ENCODE measurements at places on chromosomes 5 and 9.

- no peak for DNase-seq
Measured at GRCh38 chr9:86020731-86021130, 78.6 kb downstream of the GOLM1 start.

GRCh38 chr5:151648988-151649387 is 37.7 kb downstream of the SPARC start:
- no peak for DNase-seq

DNA sequence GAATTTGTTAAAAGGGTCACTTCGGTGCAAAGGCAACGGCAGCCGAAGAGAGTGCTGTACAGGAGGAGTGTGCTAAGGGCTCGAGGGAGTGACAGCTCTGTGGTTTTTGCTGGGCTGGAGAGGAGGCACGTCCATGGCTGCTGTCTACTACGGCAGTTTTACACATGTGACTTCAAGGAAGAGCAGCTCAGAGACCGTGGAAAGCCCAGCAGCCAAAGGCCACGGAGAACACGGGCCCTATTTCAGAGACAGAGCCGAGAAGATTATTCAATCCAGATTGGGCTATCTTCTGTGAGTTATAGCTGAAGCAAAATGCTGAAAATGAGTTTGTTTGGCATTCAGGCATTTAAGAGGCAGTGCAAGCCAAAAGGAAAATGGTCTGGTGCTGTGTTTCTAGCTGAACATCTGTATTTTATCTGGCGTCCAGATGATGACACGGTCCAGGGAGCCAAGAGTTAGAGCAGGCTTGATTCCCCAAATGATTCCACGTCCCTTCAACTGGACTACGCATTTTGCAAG is 96.4 kb downstream of the RFK start:
- DNase-seq: no peak

DNA sequence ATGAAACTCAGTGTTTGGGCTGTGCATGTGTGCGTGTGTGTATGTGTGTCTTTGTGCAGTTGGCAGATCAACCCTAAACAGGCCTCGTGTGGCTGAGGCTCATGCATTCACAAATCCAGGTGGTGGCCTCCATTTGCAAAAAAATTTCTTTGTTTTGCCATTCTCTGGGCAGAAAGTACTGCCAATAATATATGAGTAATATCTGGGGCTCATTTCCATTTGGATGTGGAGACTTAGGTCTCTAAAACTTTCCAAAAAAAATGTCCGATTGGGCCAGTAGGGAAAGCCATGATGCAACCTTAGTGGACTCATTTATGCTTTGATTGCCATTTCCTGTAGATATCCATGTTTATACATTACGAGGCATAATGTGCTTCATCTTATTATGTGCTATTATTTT is 77.9 kb upstream of the RPS23 start:
- no peak for DNase-seq

DNA sequence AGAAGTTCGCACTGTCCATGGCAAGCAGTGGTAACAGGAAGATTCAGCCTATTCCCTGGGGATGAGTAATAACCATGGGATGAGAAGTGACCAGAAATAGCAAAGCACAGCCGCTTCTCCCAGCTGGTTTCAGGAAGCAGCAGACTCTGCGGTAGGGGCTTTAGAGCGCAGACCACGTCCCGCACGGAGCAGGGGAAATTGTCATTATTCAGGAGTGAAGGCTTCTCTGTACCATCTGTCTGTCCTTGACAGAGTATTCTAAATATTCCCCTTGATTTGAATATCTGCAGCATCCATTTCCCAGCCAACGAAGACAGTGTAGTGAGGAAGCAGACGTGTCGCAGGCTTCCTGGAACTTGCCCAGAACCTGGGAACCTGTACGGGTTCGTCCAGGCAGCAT is 159.6 kb downstream of the NXNL2 start:
- DNase-seq: no peak

DNA sequence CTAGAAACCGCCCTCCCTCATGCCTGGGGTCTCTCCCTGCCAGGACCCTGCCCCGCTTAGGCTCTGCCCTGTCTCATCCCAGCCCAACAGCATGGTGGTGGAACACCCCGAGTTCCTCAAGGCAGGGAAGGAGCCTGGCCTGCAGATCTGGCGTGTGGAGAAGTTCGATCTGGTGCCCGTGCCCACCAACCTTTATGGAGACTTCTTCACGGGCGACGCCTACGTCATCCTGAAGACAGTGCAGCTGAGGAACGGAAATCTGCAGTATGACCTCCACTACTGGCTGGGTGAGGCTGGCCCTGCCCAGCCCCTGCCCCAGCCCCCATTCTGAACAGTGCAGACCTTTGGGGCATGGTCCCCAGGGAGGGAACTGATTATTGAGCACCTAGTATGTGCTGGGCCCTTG is 33.9 kb downstream of the GSN start:
- no peak for DNase-seq

DNA sequence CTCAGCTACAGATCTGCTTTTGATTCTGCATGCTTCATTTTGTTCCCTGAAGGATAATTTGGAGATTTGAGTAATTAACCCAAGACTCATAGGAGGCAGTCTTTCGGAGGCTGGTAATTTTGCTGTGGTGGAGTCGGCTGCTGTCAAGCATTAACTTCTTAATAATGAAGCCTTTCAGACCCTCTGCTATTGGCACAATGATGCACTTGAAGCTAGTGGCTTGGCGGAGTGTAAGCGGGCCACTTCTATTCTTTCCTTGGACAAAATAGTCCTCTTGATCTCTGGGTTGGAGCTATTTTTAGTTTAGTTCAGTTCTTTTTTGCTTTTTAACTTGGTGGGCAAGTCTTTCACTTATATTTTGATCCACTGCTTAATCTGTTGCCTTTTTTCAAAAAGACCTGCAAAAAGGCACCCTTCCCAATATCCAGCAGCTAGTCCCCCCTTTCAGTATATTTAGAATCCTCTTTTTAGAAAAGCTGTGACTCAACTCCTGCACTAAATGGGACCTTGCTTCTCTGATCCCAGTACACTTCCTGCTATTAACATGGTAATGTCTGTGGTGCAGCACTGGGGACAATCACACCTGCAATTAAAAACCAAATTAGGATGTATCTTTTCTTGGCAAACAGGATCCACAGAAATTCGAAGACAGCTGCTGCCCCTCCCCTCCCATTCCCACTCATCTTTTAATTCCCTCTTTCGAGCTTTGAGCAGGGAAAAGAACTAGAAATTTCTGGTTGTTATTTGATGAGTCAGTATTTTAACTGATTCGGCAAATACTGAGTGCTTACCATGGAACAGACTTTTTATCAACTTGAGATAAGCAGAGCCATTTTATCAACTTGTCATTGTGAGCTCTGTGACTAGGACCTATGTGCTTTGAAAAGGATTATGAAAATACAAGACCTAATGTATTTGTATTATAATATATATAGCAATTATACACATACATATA is 169.4 kb upstream of the ANKRD55 start:
- DNase-seq: no peak

DNA sequence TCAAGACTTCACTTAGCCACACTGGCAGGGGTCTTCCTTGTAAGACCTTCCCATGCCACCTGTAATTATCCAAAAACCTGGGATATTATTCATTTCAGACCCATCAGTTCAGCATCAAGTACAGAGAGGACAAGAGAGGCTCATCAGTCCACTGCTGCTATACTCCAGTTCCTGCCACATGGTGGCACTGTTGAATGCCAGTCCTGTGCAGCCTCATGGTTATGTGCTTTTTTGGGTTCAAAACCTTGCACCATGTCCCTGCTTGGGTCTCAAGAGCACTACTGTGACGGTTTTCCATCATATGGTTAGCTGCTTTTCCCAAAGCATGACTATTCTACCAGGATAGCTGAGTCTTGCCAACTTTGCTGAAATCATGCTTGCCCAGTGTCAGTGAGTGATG is 8.5 kb downstream of the PTGS1 start:
- no peak for DNase-seq

GRCh38 chr5:935510-936084 is 42.9 kb downstream of the TRIP13 start:
- DNase-seq: no peak

- DNase-seq: no peak
Measured at GRCh38 chr5:104569621-104570020, 1007.0 kb upstream of the NUDT12 start.

DNA sequence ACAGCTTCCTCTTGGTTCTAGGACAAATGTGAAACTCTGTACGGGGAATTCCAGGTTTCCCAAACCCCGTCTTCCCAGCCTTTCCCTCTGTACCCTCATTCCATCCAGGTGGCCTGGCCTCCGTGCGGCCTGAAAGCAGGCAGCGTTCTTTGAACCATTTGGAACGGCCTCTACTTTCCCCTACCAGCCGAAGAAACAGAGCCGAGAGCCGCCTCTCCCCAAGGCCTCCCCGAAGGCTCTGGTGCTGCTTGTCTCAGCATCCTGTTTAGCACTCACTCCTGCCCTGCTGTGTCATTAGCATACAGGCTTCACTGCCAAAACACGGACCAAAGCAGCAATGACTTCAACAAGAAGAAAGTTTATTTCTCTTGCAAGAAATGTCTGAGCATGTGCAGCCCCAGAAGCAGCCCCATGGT is 137.7 kb downstream of the HSD17B3 start:
- DNase-seq: no peak

DNA sequence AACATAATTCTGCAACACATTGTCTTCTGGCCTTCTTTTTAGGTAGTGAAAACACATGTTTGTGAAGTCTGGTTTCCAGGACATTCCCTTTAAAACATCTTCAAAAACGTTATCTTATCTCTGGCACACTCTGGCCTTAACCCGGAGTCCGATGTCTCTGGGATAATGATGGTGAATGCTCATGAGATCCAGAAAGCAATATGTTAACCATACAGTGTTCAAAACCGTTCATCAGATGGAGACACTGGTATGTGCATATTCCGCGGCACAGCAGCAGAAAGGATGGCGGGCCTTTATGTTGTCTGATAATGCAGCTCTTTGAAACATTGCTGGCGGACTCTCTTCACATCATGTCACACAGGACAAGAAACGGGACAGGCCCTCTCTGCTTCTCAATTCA is 605.2 kb downstream of the CCDC171 start:
- no peak for DNase-seq

GRCh38 chr5:149344151-149344550 is 1.1 kb upstream of the GRPEL2 start:
- DNase-seq: no peak

DNA sequence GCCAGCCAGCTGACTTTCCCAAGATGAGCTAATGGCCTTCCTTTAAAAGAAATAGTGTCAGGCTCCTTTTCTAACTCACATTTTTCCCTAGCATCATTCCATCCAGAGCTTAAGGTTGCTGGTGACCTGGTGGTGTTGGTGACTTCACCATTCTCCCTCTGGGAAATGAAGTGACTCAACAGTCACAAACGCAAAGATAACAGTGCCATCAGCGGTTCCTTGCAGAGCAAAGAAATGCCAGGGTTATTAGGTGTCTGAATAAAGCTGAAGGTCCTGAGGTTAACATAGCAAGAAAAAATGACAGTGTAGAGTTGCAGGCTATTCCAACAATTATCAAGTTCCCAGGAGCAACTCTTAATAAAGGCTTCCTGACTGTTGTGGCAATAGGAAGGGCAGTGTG is 111.8 kb upstream of the SLC44A1 start:
- no peak for DNase-seq

DNA sequence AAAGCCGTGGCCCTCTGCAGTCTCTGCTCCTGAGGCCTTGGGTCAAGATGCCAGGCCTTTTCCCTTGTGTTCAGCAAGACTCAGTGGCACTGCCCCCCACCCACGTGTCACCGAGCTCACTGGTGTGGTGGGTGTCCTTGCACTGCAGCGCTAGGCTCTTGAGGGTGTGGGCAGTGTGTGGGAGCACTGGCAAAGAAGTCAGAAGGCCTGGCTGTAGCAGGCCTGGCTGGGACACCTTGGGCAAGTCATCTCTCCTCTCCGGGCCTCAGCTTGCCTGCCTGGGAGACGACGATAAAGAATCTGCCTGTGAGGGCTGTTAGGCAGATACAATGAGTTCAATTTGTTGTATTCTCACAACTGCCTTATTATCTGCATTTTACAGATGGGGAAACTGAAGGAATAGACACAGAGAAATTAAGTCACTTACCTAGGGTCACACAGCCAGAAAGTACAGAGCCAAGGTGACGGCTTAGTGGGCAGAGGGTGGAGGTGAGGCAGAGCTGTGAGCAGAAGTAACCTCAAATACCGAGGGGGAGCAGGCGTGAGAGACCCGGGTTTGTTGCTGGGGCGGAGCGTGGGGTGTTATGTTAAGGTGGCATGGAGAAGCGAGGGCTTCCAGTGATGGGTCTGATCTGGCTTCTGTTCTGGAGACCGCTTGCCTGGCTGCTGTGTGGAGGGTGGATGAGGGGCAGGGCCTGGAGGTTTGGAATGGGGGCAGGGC is 1.4 kb downstream of the TSPAN17 start:
- DNase-seq: no peak

- DNase-seq: no peak
Measured at GRCh38 chr9:98880311-98881015, 63.2 kb upstream of the COL15A1 start.

All from DMS153 (cell line).